ENCODE measurements at places on chromosomes 4 and X.

- no peak for DNase-seq
These were observed 3.2 kb upstream of the RS1 start for GRCh38 chrX:18674788-18675735.

- no peak for DNase-seq
These were observed 748 bp downstream of the CFP start for GRCh38 chrX:47628982-47629381.

DNA sequence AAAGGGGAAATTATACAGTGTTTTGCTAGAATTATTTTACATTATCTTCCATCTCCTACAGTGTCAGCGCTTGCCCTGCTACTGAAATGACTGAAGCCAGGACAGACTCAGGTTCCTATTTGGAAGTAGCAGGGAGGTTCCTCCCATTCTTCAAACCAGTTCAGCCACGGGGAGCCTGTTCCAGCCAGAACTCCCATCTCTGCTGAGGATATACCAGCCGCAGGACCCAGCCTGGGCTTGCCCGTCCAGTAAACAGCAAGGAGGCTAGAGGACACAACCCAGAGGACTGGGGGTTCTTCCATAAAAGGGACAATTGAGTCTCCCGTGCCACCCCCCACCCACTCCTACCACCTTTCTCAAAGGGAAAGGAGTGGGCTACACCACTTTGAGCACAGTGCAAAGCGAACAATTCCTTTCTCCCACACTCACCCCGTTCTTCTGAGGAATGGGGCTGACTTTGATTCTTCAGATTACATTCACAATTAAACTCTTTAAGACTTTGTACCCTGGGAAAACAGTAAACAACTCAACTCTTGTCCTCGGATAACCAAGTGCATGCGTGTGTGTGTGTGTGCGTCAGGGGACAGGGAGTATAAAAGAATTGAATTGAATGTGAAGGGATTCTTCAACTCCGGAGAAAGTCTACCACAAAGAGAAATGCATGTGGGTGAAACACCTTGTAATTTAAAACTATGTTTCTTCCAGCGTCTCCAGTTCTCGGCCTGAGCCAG, 31.0 kb upstream of the PPARGC1A start:
- DNase-seq, result no peak

DNA sequence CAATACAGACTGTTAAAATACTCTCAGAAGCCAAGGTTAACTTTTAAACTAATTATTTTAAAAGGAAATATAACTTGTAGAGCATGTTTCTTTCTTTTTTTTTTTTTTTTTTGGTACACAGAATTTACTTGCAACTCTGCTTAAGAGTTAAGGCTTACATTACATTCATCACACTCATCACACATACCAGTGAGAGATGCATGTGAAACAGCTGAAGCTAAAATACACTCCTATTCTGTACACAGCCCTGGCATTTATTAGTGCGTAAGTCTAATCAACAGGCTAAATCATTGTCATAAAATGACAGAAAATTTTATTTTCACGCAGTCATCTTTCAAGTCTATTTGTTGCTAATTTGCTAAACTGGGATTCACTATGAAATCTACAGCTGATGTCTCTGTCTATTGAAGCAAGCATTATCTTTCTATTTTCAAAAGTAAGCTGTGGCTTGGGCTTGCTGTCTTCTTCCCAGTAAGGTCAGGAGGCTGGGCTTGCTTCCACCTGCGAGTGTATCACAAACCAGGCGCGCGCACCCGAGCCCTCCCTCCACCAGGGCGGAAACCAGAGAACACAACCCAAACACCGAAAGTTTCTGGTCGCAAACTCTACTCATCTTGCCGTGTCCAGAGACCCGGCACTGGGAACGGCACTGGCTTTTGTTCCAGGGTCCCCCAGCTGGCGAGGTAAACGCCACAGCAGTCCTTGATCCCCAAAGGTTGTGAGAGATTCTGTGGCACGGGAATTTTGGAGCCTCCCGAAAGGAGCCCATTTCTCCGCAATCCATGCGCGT, 3.9 kb downstream of the MAML3 start:
- DNase-seq, result peak; percentile 26

DNA sequence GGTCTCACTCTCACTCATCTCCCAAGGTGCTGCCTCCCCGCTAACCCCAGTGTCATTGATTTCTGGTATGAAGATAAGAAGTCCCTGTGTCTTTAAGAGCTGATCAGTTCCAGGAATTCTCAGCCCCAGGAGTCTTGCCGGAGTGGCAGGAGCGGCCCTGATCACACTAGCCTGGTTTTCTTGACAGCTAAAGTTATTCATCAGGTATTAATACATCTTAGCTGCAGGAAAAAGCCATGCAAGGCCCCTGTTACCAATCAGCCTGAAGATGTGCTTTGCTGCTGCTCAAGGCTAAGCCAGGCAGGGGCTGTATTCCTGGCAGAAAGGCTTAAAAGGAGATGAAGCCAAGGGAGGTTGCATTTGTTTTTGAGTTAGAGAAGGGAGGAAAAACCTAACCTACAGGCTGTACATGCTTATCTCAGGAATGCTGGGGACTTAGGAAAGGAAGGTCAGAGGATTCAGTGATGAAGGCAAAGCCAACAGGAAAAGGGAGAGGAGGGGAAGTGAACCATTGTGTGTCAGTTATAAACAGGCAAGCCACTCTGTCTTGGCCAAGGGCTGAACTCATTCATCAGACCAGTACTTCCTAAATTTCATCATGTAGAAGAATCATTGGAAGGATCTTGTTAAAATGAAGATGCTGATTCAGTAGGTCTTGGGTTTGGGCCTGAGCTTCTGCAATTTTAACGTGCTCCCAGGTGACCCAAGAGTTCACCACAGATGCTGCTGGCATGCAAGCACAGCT, 8.6 kb downstream of the SRPX start:
- DNase-seq, result no peak

DNA sequence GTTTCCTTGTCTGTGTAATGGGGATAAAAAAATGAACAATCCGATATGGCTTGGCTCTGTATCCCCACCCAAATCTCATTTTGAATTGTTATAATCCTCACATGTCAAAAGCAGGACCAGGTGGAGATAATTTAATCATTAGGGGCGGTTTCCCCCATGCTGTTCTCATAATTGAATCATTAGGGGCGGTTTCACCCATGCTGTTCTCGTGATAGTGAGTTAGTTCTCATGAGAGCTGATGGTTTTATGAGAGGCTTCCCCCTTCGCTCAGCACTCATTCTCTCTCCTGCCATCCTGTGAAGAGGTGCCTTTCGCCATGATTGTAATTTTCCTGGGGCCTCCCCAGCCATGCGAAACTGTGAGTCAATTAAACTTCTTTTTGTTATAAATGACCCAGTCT, 633.5 kb downstream of the RAPGEF2 start:
- DNase-seq, result no peak

DNA sequence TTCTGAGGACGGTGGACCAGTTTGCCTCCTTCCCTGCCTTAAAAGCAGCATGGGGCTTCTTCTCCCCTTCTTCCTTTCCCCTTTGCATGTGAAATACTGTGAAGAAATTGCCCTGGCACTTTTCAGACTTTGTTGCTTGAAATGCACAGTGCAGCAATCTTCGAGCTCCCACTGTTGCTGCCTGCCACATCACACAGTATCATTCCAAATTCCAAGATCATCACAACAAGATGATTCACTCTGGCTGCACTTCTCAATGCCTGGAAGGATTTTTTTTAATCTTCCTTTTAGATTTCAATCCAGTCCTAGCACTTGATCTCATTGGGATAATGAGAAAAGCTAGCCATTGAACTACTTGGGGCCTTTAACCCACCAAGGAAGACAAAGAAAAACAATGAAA, 255.3 kb downstream of the RAPGEF2 start:
- no peak for DNase-seq

DNA sequence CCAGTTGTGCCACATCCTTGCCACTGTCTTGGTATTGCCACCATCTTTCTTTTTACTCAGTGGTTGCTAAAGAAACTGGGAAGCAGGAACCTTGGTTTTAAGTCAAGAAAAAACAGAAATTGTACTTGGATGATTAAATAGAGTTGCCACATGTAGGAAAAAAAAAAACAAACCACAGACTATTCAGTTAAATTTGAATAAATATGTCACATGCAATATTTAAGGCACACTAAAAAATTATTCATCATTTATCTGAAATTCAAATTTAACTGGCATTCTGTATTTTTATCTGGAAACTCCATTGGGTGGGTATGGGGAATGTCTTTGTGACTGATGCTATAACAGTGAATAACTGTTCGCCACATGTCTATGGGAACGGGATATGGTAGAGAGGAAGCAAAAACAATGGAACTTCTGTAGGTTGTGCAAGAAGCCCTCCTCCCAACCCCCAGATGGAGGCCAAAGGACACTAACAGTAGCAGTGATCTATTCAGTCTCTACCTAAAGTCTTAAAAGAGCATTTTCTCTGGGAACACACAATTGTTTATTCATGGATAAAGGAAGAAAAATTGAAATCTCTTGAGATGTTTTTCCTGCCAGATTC, 57.0 kb upstream of the PLAC8 start:
- no peak for DNase-seq

DNA sequence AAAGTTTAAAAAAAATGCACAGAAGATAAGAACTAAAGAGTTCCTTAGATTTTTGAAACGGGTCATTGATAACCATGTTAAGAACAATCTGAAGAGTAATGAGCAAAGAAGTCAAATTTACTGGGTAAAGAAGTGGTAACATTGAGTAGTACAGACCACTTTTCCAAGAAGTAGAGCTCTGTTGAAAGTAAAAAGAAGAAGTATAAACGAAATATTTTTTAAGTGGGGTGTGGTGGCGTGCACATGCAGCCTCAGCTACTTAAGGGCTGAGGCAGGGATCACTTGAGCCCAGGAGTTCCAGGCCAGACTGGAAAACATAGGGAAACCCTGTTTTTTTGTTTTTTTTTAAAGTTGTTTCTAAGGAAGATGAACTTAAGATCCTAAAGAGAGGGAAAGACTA, 68.5 kb downstream of the UBA6 start:
- no peak for DNase-seq

DNA sequence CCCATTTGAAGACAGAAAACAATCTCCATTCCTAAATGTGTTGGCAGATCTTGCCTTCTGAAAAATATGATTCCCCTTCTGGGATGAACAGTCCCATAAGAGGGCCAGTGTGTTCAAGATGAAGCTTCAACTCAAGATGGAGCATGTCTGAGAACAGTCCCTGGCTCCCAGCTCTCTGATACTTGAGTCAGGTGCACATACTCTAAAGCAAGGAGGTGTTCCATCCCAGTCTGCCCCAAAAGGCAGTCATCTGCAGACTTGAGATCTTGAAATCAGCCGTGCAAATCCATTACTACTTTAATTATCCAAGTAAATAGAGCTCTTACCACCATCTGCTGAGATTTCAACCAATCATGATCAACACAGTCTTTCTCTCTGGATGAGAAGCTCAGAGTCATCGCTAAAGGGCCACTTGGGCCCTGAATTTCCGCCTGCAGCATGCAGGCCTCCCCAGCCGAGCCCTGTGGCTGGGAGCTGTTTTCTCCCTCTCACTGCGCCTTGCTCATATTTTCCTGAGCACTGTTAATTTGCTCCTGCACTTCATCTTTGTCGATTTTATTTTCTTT, 22.2 kb downstream of the CCDC149 start:
- no peak for DNase-seq

GRCh38 chrX:84363051-84363450, 139.2 kb downstream of the HDX start:
- no peak for DNase-seq

GRCh38 chr4:56080384-56080783, 131.6 kb downstream of the CEP135 start:
- no peak for DNase-seq

DNA sequence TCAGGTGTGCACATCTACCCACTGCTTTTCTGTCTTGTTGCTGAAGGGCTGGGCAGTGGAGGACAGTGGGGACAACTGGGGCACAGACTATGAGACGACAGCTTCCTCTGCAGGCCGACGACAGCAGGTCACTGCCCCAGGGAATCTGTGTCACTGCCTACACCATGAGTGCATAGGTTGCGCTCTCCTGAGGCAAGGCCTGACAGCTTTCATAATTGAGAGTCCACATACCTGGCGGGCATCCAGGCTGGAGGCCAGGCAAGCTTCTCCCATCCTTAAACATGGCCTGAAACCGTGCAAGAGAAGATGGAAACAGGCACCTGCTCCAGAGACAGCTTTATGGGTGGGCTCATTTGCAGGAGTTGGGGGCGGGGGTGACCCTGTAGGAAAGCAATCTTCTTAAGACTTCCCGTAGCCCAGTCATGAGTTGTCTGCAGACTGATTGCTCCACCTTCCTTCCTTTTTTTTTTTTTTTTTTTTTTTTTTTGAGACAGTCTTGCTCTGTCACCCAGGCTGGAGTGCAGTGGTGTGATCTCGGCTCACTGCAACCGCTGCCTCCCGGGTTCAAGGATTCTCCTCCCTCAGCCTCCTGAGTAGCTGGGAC, 2.9 kb downstream of the ANOS1 start:
- DNase-seq, result no peak

GRCh38 chrX:151153667-151154066, 22.7 kb upstream of the GPR50 start:
- no peak for DNase-seq
